ENCODE measurements at places on chromosomes 16 and 17.
A peak's percentile ranks its signal among the peaks of the same experiment; 100 is the strongest.

- no peak for DNase-seq
Observed at GRCh38 chr17:29766796-29767327, 144.2 kb upstream of the CORO6 start.

DNA sequence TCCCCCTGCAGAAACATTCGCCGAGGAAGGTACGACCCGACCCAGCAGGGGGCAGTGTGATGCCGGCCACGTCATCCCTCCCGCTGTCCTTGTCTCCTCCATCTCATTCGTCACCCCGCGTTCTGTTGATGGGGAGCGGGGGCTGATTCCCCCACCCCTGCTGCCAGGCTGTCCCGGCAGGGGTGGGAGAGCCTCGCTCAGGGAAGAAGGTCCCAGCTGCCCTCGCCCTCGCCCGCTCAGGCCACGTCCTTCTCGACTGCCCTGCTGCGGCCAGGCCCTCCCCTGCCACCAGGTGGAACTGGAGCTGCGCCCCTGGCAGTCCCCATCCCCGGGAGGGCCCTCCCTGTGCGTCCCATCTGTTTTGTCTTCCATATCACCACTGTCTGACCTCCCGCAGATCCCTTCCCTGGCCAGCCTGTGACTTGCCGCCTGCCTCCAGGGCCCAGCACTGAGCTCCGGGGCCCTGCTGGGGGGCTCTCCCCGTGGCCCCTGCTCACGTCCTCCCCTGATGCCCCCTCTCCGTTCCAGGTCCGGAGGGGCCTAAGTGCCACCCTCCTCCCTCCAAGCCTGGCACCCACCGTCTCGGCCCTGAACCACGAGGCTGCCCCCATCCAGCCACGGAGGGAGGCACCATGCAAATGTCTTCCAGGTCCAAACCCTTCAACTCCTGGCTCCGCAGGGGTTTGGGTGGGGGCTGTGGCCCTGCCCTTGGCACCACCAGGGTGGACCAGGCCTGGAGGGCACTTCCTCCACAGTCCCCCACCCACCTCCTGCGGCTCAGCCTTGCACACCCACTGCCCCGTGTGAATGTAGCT lies 20.6 kb downstream of the ADAM11 start:
- peak; percentile 53 for DNase-seq

- no peak for DNase-seq
Observed at GRCh38 chr17:70128727-70129238, 40.5 kb upstream of the KCNJ2 start.

GRCh38 chr16:83648347-83648746 lies 159.4 kb upstream of the HSBP1 start:
- DNase-seq, result no peak

- no peak for DNase-seq
Observed at GRCh38 chr16:84538222-84538840, 33.9 kb upstream of the MEAK7 start.

DNA sequence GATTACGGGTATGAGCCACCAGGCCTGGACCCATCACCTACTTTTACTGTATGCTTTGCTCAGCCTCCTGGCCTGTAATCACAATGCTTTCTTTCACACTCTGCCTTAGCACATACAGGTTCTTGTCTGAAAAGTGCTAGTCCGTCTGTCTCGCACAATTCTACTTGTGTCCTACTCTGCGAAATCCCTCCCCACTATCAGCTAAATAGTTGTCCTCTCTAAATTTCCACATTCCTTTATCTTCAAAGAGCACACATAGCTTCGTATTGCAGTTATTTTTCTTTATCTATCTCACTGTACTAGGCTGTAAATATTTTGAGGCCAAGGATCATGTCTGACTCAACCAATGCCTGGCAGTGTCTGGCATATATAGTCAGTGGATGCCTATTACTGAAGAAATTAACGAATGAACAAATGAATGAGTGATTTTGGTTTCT lies 38.5 kb upstream of the ETV4 start:
- DNase-seq, result no peak

DNA sequence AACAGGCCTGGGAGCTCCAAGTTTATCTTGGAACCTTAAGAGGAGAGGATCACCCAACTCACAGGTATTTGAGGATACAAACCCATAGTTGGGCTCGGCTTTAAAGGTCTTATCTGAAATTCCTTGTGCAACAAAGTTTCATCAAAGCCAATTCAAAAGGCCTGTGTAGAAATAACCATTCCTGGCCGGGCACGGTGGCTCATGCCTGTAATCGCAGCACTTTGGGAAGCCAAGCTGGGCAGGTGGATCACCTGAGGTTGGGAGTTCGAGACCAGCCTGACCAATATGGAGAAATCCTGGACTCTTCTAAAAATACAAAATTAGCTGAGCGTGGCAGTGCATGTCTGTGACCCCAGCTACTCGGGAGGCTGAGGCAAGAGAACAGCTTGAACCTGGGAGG lies 28.7 kb downstream of the C16orf54 start:
- no peak for DNase-seq

DNA sequence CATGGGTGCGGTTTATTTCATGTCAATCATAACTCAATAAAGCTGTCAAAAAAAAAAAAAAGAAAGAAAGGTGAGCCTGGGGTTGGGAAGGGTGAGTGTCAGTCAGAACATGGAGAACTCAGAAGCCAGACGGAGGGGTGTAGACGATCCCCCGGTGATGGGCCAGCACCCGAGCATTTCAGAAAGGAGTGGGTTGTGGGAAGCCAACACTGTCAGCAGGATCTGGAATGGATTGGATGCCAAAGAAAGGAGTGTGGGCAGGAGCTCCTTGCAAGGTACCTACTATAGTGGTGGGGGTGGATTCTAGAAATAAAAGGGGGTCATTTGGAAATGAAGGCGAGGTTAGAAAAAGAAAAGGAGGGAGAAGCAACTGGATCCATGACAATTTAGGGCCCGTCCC lies 19.8 kb upstream of the SCIMP start:
- no peak for DNase-seq

GRCh38 chr16:67198238-67198734 lies 645 bp upstream of the ELMO3 start:
- no peak for DNase-seq

DNA sequence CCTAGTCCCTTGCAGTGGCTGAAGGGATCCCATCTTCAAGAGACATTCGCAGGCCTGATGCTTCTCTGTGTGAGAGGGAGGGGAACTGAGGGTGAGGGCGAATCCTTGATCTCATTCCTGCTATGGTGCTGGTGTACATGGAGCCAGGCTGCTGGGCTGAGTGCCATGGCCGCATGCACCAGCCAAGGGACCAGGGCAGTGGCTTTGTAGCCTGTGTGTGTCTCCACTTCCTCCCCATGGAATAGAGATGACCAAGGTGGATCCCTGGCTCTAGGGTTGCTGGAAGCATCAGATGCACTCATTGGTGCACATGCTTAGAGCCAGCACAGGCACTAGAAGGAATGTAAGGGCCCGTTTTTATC lies 195.0 kb downstream of the FOXL1 start:
- no peak for DNase-seq

DNA sequence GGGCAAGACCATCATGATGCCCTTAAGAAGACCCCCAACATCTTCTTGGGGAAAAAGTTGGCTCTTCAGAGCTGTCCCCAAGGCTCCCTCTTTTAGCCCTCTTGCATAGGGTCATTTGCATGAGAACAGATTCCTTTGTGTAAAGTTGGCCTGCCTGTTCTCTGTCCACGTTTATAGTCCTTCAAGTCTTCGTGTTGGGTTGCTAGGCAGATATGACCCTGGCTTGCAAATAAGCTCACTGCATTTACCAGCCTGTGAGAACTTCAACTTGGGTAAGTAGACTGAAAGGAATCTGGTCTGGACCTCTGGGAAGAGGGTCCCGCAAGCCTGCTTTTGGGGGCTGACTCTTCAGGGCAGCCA lies 2.9 kb downstream of the ARSG start:
- no peak for DNase-seq

DNA sequence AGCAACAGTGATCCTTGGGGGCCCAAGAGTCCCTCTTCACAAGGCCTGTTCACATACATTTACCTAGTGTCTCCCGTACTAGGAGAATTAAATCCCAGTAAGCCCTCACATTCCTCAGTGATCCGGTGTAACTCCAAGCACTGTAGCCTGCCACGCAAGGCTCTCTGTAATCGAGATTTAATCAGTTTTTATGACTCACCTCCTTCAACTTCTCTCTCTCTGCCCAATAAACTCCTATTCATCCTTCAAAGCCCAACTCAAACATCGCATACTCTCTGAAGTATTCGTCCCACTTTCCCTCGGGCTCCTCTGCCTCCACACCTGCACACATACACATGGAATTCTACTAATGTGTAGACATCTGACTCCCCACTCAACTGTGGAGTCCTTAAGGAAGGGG lies 141.8 kb downstream of the CMIP start:
- DNase-seq, result no peak

GRCh38 chr17:46950997-46951621 lies 27.9 kb downstream of the RPRML start:
- DNase-seq, result peak; percentile 66

GRCh38 chr16:57427307-57427706 lies 19.9 kb downstream of the CIAPIN1 start:
- no peak for DNase-seq

DNA sequence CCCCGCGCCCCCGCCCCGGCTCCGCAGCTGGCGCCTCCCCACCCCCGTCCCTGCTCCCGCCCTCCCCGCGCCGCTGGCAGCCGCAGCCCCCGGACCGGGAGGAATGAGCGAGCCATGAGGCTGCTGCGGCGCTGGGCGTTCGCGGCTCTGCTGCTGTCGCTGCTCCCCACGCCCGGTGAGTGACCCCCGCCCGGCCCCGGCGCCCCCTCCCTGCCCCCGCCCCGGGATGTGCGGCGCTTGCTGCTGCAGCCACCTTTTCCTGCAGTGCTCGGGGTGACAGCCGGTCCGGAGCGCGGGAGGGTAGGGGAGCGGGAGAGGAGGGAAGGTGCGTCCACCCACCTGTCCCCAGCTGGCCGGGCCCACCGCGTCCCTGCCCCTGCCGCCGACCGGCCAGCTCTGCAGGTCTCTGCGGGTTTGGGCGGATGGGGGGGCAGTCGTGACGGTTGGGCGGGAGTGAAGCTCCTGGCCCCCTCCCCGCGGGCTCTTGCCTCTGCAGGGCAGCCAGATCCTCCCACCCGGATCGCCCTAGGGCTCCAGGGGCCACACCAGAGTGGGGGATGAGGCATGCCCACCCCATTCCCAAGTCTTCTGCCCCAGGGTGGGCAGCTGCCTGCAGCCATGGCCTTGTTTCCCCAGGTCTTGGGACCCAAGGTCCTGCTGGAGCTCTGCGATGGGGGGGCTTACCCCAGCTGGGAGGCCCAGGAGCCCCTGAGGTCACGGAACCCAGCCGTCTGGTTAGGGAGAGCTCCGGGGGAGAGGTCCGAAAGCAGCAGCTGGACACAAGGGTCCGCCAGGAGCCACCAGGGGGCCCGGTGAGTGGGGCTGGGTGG lies 513 bp downstream of the ADAM11 start:
- DNase-seq, result no peak

- no peak for DNase-seq
Observed at GRCh38 chr16:47881574-47881973, 274.2 kb downstream of the ABCC12 start.

GRCh38 chr17:69179227-69179952 lies 37.7 kb upstream of the ABCA6 start:
- DNase-seq, result no peak

DNA sequence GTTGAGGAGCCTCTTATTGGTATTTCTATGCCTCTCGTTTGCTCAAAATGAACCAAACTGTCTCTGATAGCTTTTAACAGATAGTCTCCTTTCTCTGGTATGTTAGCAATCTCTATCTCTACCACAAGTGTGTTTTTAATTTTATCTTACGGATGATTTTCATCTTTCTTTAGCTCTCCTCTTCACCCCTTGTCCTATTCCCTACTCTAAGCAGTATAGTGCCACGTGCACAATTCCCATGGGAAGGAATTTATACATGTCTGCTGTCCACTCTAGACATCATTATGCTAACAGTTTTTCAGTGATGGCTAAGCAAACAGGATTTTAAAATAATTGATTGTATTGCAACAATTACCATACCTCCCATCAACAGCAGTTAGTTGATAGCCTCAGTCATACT lies 177.3 kb downstream of the CYB561 start:
- DNase-seq, result no peak

- DNase-seq, result no peak
Observed at GRCh38 chr16:22646948-22647556, 136.4 kb downstream of the NPIPB5 start.

GRCh38 chr16:7487574-7488323 lies 155.1 kb downstream of the RBFOX1 start:
- DNase-seq, result no peak

DNA sequence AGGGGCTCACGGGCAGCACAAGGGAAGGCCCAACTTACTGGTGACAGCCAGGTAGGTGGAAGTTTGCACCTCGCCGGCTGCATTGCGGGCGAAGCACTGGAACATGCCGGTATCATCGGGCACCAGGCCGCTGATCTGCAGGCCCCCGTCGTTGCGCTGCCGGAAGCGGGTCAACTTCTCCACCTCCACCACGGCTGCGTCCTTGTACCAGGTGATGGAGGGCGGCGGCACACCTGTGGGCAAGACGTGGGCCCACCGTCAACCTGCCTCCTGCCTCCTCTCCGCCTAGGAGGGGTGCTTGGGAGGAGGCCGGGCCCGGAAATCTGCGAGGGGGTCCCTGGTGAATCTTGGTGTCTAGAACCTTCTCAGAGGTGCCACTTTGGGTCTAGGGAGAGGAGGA lies 123.6 kb upstream of the CDC42EP4 start:
- DNase-seq, result no peak

GRCh38 chr17:77769215-77769614 lies 189.3 kb upstream of the TNRC6C start:
- no peak for DNase-seq

DNA sequence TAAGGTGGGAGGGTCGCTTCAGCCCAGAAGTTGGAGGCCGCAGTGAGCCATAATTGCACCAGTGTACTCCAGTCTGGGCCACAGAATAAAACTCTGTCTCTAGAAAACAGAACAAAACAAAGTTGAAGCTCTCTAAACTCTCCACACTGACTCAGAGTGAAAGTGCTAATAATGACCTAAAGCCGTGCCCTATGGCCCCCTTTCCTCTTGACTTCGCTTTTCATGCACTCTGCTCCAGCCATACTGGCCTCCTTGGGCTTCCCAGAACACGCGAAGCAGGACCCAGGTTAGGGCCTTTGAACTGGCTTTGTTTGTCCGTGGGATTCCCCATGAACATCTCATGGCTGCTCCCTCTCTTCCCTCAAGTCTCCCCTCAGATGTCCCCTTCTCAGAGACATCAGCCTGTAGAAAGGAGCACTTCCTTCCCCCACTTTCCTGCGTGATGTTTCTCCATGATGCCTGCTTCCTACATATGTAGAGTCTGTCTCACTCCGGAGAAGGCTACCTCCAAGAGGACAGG lies 18.6 kb upstream of the SPN start:
- DNase-seq, result no peak

All from COR-L47 (cell line).